DMS79 (cell line): ENCODE measurements at places on chromosomes 5 and 9.

- no peak for DNase-seq
Measured at GRCh38 chr5:9337928-9338595, 207.8 kb downstream of the SEMA5A start.

DNA sequence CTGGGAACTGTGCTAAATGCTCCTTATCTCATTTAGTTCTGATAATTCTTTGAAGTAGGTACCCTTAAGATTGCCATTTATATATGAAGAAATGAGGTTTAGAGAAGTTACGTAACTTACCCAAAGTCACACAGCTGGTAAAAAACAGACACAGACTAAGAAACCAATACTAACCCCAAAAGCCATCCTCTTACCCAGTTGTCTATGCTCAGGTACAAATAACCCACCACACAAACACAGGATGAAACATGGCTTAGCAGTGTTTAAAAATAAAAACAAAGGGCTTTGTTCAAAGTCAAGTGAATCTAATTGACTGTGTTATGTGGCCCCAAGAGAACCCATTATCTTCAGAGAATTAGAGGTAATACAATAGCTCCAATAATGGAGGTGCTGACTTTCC lies 37.0 kb upstream of the IL7R start:
- DNase-seq = no peak

- DNase-seq = no peak
Measured at GRCh38 chr5:1512541-1513291, 11.0 kb downstream of the LPCAT1 start.

- DNase-seq = no peak
Measured at GRCh38 chr5:172487671-172488070, 33.3 kb upstream of the SH3PXD2B start.

DNA sequence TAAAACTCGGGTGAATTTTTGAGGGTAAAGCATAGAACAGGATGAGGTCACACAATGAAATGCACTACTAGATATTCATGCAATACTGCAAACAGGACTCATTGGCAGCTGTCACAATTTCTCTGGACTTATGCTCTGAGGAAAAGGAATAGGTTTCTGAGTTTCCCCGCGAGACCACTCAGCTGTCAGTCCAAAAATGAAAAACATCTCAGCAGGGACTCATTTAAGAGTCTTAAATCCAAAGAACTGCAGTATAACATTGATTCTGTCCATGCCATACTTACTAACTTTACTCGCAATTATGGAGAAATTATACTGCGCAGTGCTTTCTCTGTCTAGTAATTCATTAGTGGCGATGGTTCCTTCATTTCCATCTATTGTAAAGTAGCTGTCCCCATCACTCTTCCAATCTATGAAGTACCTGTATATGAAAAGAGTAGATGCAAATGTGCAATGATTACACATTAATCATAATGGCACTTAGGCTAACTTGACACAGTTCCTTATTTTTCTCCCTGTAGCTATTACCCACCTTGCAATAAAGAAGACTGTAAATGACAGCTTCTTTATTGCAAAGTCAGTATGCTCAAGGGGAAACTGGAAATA lies 1070.0 kb downstream of the CDH12 start:
- no peak for DNase-seq

- DNase-seq = no peak
Measured at GRCh38 chr9:73720601-73721000, 568.9 kb downstream of the ANXA1 start.

DNA sequence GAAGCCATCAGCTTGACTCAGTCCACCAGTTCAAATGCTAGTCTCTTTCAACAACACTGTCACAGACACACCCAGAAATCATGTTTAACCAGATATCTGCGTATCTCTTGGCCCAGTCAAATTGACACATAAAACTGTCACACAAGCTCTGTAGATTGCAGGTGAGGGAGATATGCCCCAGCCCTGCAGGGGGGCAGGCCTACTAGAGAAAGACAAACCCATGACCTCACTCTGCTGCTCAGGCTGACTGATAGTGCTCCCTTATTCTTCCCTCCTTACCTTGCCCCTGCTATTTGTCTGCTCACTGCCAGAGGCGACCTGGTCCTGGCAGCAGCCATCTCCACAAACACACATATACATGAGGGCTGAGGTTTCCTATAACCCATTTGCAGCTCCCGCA lies 351.3 kb downstream of the DRD1 start:
- DNase-seq = no peak

DNA sequence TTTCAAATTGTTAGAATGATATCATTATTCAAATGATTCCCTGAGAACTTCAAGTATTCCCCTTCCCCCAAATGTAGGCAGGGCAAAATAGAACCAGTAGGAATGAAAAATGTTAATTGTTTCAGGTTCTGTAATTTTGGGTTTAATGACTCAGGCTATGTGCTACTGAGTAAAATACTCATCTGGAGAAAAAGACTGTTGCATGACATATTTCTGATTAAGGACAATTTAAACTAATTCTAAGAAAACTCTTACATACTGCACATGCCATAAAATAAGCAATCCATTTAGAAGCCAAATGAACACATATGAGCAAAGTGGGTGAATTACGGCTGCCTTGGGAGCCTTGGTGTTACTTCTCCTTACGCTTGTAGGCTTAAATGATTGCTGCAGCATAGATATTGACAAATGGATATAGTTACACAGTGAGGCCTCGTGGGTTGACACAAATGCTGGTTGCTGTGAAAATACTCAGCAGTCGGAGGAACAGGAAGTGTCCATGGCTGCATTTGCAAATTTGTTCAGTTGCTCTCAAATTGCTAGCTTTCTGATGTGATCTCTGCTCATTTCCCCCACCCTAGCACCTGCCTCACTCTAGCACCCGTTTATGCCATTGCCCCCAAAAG lies 174.9 kb upstream of the DMAC1 start:
- DNase-seq = no peak

GRCh38 chr9:19807182-19807892 lies 18.5 kb upstream of the SLC24A2 start:
- no peak for DNase-seq

- DNase-seq = no peak
Measured at GRCh38 chr5:64744914-64745313, 23.6 kb downstream of the SREK1IP1 start.

GRCh38 chr5:128121651-128122050 lies 38.1 kb downstream of the SLC12A2 start:
- no peak for DNase-seq

- DNase-seq = no peak
Measured at GRCh38 chr5:117357886-117358285, 783.3 kb upstream of the SEMA6A start.

- DNase-seq = no peak
Measured at GRCh38 chr5:127936439-127936972, 147.1 kb upstream of the SLC12A2 start.
